Stimulated activated CD4-positive, alpha-beta T cell treated with anti-CD3 and anti-CD28 coated beads, Interleukin-1b, Interleukin-23, amount 100 ng/mL, for 1 hour (primary cell): ENCODE measurements at places on chromosomes 6 and 20.

GRCh38 chr20:62320581-62321354, 18.0 kb downstream of the ADRM1 start:
- DNase-seq: no peak

GRCh38 chr20:42483730-42484303, 705.9 kb downstream of the PTPRT start:
- no peak for DNase-seq

DNA sequence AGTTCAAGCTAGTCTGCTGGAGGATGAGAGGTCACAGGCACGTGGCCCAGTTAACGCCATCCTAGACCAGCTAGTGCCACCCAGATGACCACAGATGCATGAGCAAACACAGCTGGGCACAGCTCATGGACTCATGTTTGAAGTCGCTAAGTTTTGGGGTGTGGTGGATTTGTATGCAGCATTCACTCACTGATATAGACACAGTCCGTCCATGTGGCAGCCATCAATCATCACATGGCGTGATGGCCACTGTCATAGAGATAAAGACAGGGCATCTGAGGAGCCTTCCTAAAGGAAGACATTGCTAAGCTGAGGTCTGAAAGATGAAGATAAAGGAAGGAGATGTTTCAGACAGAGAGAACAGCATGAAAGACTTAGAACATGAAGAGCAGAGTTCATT, 154.4 kb upstream of the JAG1 start:
- no peak for DNase-seq

- DNase-seq: no peak
These were observed 10.4 kb downstream of the PXT1 start for GRCh38 chr6:36432151-36432671.

DNA sequence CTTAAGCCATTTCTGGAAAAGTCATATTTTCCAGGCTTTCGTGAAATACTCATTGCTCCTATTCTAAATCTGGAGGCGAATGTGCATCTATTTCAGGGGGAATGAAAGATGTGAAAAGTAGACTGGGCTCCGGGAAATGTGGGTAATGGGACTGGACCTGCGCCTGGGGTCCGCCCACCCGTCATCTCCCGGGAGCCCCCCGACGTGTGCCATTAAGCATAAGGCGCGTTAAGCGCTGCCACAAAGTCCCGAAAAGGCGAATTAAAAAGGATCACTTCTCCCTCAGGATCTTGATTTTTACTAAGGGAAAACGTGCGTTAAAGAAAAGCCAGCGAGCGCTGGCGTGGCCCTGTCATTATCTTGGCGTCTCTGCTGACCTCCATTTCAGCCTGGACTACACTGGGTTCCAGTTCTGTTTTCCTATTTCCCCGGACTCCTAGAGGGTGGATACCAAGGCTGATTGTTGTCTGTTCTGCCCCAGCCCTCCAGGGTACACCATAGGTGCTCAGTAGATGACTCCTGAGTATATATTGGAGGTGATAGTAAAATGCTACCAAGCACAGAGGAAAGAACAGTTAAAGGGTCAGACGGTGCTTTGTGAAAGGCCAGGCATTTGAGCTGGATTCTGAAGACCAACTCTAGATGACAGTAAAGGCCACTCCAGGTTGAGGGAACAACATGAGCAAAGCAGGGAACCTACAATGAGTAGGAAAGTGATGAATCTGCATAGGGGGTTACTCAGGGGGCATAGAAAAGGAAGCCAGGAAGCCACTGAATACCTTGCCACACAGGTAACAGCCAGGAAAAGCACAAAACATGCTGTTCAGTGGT, 89.2 kb upstream of the ARID1B start:
- DNase-seq: no peak

GRCh38 chr6:47097092-47097945, 55.2 kb upstream of the ADGRF1 start:
- DNase-seq: no peak

GRCh38 chr6:108622641-108623298, 62.1 kb downstream of the FOXO3 start:
- no peak for DNase-seq

- DNase-seq: no peak
These were observed 200.9 kb upstream of the EYA4 start for GRCh38 chr6:133040094-133040802.

DNA sequence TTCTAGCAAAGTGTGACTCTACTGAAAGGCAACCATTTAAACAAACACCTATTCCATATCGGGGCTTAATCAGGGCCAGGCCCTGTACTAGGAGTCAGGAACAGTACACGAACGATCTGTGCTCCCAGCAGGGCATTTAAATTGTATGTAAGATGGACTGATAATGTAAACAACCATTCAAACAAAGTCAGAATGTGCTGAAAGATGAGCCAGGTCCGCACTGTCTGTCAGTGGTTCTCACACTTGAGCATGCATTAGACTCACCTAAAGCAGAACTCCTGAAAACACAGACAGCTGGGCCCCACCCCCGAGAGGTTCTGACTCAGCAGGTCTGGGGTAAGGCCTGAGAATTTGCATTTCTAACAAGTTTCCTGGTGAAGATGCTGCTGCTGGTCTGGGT, 81.6 kb downstream of the PXDC1 start:
- no peak for DNase-seq

DNA sequence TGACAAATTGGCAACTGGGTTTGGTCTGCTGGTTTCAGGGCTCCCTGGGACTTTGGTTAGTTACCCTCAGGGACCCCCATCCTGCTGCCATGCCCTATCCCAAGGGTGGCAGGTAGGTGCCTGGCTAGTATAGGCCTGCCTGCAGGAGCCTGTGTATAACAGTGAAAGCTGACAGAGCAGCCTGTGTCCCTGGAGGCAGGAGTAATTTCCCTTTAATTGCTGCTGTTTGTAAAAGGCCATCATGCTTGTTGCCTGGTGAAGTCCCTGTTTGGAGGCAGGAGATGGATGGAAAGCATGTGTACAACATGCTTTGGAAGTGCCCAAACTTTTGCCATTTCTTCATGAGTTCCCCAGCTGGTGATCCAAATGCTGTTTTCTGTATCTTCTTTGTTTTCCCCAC, 30.1 kb downstream of the CMTR1 start:
- no peak for DNase-seq

DNA sequence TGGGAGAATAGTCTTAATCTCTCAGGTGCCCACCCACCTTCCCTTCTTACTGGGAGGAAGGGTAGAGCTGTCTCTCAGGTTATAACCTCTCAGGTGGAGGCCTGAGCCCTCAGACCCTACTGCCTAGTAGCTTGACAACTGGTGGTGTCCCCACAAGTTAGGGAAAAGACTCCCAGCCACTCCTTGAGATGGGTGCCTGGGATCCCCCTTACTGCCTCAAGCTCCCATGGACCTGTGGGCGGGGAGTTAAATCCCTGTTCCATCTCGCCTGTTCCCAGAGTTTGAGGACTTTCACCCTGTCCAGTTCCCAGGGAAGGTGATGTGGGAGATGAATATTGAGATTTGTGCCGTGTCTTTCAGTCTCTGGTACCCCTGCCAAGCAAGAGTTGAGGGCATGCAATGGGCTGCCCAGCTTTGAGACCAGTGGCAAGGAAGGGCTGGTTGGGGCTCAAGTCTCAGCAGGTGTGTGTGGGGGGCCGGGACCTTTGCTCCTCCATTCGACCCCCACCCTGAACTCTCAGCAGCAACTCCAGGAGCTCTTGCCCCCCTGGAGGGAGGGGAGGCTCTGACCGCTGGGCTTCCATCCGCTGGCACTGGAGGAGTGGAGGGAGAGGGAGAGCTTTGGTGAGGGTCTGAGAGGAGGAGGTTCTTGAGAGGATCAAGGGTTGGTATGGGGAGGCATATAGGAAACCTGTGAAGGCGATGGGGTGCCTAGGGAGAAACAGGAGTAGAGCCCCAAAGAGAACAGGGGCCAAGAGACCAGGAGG, 1.1 kb upstream of the PBX2 start:
- no peak for DNase-seq

DNA sequence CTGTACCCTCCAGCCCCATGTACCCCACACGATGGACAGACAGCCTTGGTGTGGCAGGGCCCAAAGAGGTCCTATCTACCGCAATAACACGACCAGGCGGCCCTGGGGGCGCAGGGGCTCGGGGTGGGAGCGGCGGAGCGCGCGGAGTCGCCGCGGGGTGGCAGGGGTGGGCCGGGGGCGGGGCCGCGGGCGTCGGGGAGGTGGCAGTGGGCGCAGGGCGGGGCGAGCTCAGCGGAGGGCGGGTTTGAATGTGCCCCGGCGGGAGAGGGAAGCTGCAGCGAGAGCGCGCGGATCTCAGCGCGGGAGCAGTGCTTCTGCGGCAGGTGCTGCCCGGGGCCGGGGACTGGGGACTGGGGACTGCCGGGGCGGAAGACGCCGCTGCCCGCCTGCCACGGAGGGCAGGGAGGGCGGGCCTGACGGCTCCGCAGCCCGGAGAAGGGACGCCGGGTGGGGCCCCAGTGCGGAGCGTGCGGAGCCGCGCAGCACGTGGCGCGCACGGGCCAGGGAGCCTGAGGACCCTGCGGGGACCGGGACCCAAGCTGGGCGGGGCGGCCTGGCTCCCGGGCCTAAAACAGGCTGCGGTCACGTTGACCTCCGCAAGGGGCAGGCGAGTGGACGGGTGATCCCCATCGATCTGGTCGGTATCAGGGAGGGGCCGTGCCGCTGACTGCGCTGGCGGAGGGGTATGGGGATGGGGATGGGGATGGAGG, at the start of gene SLC29A1:
Gene SLC29A1 (plus strand): TSS at position 277 of the 710 bp plus-strand sequence. CDS start 3,719 bp downstream, outside the sequence.
- DNase-seq: peak; percentile 56

DNA sequence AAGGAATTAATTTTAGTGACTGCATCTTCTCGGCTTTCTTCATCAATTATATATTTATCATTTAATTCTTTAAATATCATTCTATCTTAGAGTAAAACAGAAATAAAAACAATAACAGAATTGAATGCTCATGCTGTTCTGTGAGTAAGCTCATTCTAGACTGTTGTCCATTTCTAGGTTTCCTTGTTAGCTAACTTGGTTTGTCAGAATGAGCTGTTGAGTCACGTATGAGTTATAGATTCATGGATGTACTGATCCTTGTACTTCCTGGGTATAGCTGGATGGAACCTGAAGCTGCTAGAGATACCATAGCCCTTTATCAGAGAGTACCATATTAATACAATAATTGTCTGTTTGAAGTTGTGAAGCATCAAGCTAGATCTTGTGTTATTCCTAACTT, 515.3 kb downstream of the TENT5A start:
- DNase-seq: no peak

GRCh38 chr6:108998485-108998884, 96.2 kb downstream of the SESN1 start:
- no peak for DNase-seq

GRCh38 chr6:17703256-17703694, 3.5 kb downstream of the NUP153 start:
- DNase-seq: no peak

GRCh38 chr6:167698540-167698939, 128.2 kb upstream of the AFDN start:
- no peak for DNase-seq

- no peak for DNase-seq
These were observed 62.4 kb downstream of the APCDD1L start for GRCh38 chr20:58452667-58453255.

DNA sequence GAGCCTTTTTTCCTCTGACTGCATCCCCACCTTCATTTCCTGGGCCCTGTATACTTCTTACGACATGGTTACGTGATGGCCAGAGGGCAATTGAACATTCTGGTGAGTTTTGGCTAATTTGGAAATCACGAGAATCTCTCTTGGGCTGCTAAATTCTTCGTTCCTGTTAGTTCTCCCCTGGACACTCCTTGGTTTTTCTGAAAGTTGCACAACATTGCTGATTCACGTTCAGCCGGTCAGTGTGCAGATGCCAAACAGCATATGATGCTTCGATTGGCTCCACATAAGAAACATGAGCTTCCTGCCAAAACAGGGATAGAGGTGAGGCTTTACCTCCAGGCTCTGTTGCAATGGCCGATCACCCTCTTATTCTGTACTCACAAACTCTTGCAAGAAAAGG, 119.4 kb upstream of the LY86 start:
- DNase-seq: no peak

DNA sequence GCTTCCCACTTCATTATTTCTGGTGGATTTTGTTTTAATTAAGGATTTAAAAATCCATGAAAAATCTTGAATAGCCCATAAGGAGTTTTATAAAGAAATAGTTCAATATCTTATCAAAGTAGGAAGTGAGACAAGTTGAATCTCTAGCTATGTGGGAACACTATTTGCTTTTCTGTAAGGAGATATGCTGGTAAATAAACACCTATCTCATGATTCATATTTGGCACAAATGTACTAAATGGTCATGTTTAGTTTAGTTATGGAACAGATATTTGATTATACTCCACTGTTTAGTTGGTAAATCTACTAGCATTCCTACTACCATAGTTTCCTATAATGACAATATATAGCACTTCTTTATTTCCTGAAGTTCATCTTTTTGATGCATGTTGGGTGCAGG, 239.9 kb upstream of the CEP162 start:
- no peak for DNase-seq

DNA sequence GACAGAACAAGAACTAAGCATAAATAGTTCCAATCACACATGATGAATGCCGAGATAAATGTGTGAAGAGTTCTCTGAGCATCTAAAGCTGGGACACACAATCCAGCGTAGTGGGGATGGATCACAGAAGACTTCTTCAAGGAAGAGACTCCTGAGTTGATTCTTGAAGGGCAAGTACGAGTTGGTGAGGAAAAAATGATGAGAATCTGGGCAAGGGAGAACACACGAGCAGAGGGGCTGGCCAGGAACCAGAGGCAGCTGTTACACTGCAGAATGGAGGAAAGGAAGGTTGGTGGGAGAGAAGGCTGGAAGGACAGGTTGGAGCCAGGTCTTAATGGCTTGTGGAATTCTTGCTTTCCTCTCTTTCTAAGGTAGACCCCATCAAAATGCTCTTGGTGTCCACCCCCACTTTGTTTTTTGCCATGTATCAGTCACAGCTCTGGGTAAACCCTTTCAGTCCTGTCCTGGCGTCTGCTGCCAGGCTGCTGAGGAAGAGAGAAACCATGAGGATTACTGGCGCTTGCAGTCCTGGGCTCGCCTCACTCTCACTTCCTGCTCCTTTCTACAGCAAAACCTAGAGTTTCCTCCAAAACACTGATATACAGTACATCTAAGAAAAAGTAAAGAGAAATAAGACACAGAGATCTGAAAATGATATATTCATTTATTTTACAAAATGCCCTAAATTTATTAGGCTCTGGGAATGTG, 127.6 kb upstream of the FAM184A start:
- DNase-seq: no peak

DNA sequence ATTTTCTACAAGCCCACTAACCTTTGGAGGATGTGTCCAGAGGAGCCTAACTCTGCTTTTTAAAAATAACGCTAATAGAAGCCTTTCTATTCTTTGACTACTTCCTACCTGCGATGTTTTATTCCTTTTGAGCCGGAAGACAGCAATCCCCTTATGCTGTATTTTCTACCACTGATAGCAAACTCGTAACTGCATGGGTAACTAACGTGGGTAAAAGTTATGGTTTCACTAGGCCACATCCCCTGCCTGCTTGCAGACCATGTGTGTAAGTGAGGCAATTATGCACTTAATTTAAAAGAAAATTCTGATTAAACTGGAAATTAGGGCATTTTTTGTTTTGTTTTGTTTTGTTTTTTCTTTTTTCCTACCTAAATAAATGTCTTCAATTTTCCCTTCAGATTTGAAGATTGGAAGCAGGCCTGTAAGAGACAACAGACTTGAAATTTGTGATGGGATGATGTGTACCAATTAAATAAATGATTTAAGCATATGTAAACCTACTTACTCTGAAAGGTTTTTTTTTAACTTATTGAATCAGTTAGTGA, 931 bp downstream of the UFL1 start:
- no peak for DNase-seq

GRCh38 chr6:42084889-42085288, 34.6 kb downstream of the TAF8 start:
- DNase-seq: no peak
